Myocyte (in vitro differentiated cells): ENCODE measurements at places on chromosomes 1 and 21.

DNA sequence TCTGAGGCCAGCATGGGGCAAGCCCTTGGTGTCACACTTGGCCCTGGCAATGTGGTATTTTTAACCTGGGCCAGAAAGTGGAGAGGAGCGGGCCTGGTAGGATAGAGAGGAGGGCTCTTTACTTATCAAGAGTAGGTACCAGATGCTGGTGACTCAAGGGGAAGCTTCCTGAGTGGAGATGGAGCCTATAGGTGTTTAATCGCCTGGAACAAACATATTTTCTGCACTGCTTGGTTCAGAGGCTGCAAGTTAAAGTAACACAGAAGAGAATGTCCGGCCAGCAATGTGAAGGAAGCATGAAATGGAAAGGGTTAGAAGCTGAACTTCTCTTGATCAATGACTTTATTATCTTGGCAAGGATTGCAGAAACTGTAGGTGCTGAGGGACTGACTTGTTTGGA is 74.3 kb downstream of the DDR2 start:
- no peak for DNase-seq

DNA sequence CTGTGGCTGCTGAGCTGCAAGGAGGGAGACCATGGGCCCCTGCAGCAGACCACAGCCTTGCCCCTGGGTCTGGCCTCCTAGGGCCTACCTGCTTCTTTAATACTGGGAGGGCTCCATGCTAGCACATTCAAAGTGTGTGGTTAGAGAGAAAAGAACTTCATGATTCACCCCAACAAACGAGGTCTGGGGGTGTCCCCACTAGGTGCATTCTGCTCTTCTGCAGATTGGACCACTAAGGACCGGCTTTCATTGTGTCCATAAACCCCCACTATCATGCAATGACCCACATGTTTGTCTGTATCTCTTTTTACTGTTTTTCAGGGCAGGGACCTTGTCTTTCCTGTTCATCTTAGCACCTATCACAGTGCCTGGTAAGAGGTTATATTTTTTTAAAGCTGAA is 185.4 kb downstream of the OMA1 start:
- no peak for DNase-seq

- DNase-seq: no peak
Observed at GRCh38 chr1:65866439-65866838, 73.7 kb downstream of the PDE4B start.

DNA sequence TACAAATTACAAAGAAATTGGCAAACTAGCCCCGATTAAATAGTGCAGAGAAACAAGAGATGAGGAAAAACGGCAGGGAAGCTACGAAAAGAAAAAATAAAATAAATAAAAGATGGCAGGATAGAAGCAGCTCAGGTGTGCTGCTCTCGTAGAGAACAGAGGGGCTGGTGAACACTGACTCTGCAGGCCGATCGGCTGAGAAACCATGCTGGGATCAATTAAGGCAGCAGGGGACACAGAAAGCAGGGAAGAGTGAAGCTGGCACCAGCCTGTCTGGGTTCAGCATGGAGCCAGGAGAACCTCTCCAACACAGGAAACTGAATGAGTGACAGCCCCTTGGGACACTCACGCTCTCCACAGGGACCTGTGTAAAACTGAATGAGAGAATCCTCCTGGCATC is 39.5 kb upstream of the TMPRSS15 start:
- DNase-seq: no peak

DNA sequence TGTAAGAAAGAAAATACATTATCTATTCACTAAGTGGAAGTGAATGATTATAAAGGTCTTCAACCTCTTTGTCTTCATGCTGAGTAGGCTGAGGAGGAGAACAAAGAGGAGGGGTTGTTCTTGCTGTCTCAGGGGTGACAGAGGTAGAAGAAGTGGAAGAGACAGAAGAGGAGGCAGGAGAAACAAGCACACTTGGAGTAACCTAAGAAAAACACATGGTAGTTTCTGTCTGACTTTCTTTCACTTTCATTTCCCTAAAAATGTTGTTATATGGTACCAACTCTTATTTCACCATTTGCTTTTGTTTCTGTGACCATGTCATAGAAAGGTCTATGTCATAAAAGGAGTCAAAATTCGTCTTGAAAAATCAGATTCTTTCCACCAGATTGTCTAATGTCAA is 696.6 kb upstream of the BRINP3 start:
- DNase-seq: no peak

DNA sequence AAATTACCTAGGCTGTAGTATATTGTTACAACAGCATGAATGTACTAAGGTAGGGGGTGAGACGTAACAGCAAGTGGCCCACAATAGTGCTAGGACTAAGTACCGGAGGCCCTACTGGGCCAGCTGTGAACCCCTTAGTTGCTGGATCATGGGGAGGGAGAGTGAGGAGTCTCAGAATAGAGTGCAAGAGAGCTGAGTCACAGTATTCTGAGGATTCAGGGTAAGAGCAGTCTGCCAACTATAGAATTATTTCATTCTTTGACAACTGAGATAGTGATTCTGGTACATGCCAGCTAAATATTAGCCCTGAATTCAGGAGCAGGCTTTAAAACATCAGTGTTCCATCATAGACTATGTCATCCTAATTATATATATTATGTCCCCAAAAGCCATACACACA is 218.7 kb downstream of the TM2D1 start:
- no peak for DNase-seq

- no peak for DNase-seq
Observed at GRCh38 chr1:210321552-210321951, 7.2 kb upstream of the HHAT start.

DNA sequence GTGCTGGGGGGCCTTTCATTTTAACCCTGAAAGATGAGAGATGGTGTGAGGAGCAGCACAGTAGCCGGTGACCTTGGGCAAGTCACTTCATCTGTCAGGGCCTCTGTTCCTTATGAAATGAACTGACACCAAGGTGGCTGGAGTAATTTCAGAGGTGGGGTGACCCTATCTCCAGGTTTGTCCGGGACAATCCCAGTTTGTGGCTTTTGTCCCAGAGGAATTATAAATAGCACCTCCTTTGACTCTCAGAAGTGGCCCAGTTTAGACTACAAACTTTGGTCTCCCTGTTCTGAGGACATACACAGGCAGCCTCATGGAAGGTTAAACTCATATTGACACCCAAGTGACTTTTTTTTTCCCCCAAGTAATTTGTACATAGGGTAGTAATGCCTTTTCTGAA is 14.6 kb downstream of the ACTN2 start:
- DNase-seq: peak; percentile 49

- DNase-seq: no peak
Observed at GRCh38 chr1:203526130-203526529, 32.2 kb downstream of the OPTC start.
